ENCODE measurements at places on chromosomes 2 and 18.

- no peak for DNase-seq
Measured at GRCh38 chr2:68789603-68790002, 55.0 kb downstream of the ARHGAP25 start.

DNA sequence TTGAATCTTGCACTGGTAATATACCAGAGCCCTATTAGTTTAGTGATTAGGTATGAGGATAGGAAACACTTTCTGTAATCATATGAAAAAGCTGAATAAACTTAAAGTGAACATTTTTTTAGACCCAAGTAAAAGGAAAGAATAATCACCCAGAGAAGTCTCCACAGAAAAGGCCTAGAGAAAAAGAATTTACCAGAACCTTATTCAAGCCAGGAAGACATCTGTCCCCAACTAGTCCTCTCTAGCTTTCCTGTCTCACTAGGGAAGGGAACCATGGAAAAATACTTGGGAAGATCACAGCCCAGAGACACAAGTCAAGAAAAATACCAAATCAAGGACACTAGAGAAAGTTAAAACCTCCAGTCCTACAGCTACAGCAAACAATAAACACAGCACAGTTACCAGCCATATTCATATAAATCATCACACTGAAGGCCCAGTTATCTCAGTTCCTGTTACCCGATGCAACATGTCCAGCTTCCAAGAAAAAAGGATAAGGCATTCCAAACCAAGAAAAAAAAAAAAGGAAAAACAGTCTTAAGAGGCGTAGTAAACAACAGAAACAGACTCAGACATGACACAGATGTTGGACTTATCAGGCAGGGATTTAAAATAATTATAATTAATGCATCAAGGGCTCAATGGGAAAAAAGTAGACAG, 461.5 kb downstream of the IRS1 start:
- DNase-seq: no peak

DNA sequence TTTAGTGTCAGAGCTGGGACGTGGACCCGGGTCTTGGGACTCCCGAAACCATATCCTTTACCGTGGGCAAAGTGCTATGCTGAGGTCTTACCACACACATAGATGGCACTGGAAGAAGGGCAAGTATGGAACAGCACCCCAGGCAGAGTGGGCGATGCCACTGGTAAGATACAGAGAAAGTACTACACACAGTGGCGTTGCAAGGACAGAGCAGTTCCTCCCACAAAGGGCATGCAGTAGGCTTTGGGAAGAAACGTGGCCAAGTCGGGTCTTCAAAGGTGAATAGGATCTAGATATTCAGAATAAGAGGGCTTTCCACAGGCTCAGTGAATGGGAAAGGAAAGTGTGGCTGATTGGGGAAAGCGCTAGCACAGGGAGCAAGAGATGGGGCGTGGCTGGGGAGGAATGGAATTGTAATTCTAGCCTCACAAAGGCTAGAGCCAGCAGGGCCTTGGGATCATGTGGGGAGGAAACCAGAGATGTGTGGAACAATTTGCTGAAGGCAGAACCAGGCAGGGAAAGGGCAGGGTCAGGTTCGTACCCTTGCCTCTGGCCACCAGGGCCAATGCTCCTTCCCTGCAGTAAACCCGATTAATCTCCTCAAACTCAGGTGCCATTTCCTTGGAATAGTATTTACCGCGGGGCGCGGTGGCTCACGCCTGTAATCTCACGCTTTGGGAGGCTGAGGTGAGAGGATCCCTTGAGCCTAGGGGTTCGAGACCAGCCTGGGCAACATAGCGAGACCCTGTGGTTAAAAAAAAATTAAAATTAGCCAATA, 36.0 kb downstream of the PCBP1 start:
- no peak for DNase-seq

DNA sequence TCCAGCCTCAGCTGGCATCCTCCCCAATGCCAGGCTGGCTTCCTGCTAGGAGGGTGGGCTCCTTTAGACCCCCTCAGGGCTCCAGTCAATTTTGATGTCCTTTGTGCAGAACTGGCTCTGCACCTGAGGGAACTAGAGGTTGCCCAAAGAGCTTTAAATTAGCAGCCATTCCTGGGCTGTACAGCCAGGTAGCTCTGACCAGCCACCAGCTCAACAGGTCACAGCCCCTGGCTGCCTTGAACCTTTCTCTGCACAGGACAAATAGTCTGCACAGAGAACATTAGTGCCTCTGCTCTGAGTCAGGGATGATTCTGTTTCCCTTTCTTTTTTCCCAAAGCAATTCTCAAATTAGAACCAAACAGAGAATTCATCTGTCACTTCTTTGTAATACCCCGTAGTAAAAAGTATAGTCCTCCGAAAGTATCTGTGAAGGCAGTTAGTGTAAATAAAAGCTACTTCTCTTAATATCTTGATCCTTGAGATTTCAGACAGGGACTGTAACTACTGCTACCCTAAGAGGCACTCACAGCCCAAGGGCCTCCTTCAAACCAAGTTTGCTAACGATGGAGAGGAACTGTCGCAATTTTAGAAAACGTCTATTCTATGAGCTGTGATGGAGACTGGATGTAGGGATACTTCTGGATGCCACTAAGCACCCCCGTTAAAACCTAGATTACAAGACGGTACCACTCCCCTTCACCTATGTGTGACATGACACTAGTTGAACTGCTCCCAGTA, 3.0 kb downstream of the TTC32 start:
- DNase-seq: no peak

GRCh38 chr2:102376052-102376591, 20.5 kb downstream of the IL18R1 start:
- DNase-seq: no peak

GRCh38 chr2:141770530-141770929, 360.3 kb downstream of the LRP1B start:
- DNase-seq: no peak

- DNase-seq: no peak
Measured at GRCh38 chr2:133513893-133514292, 54.4 kb downstream of the NCKAP5 start.

GRCh38 chr2:121608367-121608766, 40.9 kb downstream of the CLASP1 start:
- no peak for DNase-seq

- no peak for DNase-seq
Measured at GRCh38 chr18:21831413-21831831, 90.8 kb downstream of the MIB1 start.

DNA sequence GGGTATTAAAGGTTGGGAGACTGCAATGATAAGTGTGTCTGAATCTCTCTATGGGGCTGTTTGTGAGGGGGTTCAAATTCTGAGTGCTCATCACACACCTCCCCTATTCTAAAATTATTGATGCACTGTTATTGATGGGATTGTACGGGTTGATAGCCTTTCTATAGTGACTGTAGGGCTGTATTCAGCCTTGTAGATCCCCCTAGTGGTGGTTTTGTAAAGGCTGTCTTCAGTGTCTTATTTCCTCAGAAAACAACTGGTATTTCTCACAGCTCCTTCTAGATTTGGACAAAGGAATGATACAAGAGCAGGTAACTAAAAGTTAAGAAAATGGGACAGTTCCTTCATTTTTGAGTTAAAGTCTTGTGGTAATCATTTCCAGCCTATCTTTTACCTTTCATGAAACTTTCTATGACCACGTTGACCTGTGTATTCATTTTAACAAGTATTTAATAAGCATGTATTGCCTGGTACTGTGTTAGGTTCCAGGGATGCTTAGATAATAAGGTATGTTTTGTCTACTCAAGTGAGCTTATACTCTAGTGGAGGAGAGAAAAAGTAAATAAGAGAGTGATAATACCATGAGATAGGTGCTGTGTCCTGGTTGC, 21.2 kb downstream of the SMAD4 start:
- peak; percentile 53 for DNase-seq

DNA sequence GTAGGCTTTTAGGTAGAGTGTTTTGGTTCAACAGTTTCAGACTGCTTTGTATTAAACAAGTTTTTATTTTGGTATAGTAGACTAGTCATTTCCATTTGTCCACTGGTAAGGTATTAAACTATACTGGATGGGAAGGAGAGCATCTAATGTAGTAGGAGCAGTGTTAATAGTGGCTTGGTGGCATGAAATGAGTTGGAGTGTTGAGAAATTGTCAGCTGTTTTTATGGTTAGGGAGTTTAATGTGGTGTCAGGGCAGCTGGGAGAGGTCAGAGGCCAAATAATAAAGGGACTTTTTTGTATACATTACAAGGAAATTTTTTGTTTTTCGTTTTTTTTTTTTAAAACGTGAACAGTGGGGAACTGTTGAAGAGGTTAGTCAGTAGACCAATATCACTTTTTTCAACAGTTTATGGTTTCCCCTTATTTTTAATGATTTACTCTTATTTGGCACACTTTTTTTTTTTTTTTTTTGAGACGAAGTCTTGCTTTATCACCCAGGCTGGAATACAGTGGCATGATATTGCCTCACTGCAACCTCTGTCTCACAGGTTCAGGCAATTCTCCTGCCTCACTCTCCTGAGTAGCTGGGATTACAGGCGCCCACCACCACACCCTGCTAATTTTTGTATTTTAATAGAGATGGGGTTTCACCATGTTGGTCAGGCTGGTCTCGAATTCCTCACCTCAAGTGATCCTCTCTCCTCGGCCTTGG, 21.2 kb downstream of the ACTR3 start:
- DNase-seq: no peak

GRCh38 chr2:40396124-40396523, 55.8 kb downstream of the SLC8A1 start:
- DNase-seq: no peak

- DNase-seq: no peak
Measured at GRCh38 chr2:118325321-118325955, 237.2 kb downstream of the INSIG2 start.

- DNase-seq: no peak
Measured at GRCh38 chr18:77654302-77654701, 404.7 kb downstream of the GALR1 start.

GRCh38 chr2:155309483-155309882, 611.0 kb downstream of the KCNJ3 start:
- no peak for DNase-seq

DNA sequence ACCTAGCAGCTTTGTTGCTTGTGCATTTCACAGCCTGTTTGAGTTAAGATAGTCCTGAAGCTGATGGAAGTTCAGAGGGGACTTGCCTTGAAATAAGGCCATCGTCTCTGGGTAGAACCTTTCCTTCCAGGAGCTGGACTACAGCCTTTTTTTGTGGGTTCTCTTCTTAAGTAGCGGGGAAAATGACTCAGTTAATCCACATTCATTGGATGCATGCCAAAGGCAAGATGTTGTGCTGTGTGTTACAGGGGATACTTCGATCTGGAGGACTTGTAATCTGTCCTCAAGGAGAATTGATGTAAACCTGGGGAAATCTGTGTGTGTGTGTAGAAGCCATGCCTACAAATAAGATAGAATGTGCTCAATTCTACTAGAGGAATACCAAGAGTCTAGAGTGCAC, 46.8 kb downstream of the RPIA start:
- DNase-seq: no peak

- DNase-seq: no peak
Measured at GRCh38 chr18:10011751-10012150, 97.9 kb downstream of the VAPA start.

DNA sequence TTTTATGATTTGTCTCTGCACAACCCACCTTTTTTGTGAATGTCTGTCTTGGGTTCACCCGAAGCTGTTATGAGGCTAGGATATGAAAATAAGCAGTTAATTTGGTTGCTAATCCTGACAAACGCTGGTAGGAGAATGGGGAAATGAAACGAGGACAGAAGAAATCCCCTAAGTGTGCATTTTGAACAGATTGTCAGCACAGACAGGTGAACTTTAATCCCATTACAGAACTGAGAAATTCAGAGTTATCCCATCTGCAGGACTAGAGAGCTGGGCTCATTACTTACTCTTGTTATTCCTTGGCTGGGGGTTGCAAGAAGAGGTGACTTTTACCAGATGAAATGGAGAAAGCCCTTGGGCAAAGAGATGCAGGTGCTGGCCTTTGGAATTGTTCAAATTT, 123.3 kb upstream of the NYAP2 start:
- DNase-seq: no peak

Measured in activated CD4-positive, alpha-beta T cell treated with anti-CD3 and anti-CD28 coated beads, Interleukin-2, amount 10 ng/mL, durations not matched to agents 7 days and 5 days (primary cell).